Transverse colon (tissue), 4 donors: ENCODE measurements at places on chromosomes 12 and 14.

- DNase-seq: no peak
Observed at GRCh38 chr14:51236314-51236713, 3.7 kb upstream of the TMX1 start.

DNA sequence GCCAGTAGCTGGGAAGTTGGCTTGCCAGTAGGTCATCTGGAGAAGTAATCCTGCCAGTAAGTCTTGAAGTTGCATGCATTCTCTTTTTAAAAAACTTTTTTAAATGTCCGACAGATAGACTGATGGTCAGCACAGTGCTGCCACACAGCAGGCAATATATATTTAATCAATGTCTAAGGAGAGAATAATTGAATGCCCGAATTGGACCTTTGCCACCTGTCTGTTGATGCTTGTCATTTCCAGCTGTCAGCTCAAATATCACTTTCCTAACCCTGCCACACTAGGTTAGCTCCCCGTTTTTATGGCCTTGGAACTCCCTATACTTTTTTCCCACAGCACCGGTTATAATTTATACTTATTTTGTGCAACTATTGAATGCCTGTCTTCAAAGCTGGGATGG is 2.1 kb upstream of the SLC15A4 start:
- no peak for DNase-seq

GRCh38 chr14:93161411-93161940 is 23.2 kb downstream of the MOAP1 start:
- no peak for DNase-seq

GRCh38 chr12:23424685-23425084 is 524.8 kb downstream of the SOX5 start:
- DNase-seq: no peak

GRCh38 chr12:64627771-64628170 is 17.5 kb downstream of the RASSF3 start:
- DNase-seq: no peak

DNA sequence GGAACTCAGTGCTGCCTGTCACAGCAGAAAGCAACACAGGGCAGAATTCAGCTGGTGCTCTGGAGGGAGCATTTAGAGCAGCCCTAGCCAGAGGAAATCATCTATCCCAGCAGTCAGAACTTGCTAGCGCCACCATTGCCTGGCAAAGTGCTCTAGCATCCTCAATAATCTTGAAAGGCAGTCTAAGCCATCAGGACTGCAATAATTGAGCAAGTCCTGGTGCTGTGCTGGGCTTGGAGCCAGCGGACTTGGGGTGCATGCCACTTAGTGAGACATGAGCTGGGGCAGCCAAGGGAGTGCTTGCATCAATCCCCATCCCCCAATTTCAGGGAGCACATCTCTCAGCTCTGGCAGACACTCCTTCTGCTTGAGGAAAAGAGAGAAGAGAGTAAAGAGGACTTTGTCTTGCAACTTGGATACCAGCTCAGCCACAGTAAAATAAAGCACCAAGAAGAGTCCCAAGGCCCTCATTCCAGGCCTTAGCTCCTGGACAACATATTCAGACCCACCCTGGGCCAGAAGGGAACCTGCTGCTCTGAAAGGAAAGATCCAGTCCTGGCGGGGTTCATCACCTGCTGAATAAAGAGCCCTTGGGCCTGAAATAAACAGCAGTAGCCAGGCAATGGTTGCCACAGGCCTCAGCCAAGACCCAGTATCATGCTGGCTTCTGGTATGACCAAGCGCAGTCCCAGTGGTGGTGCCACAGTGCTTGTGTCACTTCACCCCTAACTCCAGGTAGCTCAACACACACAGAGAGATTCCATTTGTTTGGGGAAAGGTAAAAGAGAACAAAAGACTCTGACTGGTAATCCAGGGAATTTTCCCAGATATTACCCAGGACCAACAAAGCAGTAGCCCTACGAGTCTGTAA is 44.5 kb upstream of the ZDHHC17 start:
- DNase-seq: no peak

DNA sequence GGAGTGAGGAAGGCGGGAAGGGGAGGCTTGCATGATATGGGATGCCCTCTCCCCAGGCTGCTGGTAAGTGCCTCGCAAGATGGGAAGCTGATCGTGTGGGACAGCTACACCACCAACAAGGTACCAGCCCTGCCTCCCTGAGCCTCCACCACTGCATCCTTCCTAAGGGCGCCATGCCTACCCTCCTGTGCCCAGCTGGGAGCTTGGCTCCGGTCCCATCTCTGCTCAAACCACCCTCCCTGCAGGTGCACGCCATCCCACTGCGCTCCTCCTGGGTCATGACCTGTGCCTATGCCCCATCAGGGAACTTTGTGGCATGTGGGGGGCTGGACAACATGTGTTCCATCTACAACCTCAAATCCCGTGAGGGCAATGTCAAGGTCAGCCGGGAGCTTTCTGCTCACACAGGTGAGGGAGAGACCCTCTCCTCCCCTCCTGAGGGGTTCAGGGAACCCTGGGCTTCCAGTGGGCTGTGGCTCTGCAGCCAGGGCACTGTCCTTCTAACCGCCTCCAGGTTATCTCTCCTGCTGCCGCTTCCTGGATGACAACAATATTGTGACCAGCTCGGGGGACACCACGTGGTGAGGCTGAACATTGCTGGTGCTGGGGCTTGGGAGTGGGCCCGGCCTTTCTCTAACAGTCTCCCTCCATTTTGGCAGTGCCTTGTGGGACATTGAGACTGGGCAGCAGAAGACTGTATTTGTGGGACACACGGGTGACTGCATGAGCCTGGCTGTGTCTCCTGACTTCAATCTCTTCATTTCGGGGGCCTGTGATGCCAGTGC is 2.6 kb downstream of the GNB3 start:
- DNase-seq: peak; percentile 10
